ENCODE measurements at places on chromosomes 1 and 21.

- peak; percentile 82 for DNase-seq
These were observed at the start of gene KIF21B for GRCh38 chr1:201023517-201023902. TSS of gene KIF21B (minus strand) at chr1:201023714. CDS start at chr1:201023383, 331 bp downstream.

DNA sequence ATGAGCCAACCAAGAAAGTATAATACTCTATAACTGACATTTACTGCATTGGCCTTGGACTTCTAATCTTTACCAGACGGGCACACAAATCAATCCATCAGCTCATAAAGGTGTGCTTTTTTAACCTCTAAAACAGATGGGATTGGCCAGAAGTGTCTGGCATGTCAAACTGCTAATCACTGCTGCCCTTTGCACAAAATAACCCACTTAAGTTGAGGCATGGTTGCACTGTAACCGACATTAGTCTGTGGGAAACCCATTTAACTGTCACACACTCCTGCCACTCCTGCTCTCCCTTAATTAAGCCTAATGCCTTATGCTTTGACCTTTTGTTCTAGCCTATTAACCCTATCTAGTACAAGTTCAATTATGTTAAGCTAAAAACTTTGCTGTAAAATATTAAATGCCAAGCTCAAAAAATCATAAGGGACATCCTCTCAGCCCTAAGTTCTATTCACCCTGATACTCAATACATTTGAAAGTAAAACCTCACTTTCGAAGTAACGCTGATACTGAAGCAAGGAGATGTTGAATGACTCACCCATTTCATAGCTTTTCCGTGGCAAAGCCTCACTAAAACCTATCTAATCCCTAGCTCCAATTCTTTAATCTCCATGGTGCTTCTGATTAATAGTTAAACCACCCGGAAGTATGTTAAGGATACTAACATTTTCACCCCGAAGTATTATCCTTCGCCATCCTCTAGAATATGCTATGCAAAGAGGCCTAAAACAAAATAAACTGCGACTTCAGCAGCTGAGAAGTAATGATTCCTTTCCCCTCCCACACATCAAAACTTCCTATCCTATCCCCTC, 12.9 kb downstream of the NRIP1 start:
- no peak for DNase-seq

- DNase-seq, result no peak
These were observed 102.3 kb downstream of the RPE65 start for GRCh38 chr1:68347415-68347814.

DNA sequence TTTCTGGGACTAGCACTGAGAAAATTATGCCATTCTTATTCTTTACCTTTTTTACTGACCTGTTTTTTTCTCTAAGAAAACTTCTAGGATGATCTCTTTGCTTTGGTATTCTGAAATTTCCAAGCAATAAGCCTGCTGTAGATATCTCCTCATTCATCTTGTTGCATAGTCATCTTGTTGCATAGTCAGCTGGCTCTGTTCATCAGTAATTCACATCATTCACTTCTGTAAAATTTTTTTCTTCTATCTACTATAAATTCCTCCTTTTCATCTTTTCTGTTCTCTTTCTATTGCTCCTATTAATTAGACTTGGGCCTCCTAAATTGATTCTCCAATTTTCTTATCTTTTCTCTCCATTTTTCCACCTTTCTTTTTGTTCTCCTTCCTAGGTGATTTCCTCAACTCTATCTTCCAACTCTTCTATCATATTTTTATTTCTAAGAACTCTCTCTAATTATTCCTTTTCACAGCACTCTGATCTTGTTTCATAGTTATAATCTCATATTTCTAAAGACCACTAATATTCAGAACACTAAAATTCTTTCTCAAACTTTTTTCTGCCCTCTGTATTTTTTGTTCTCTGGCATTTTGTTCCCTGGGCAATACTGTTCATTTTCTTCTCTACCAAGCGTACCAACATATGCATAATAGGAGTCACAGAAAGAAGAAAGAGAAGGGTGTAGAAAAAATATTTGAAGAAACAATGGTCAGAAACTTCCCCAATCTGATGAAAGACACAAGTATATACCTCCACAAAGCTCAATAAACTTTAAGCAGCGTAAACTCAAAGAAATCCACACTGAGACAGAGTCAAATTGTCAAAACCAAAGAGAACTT, 17.7 kb downstream of the TUT4 start:
- DNase-seq, result no peak

DNA sequence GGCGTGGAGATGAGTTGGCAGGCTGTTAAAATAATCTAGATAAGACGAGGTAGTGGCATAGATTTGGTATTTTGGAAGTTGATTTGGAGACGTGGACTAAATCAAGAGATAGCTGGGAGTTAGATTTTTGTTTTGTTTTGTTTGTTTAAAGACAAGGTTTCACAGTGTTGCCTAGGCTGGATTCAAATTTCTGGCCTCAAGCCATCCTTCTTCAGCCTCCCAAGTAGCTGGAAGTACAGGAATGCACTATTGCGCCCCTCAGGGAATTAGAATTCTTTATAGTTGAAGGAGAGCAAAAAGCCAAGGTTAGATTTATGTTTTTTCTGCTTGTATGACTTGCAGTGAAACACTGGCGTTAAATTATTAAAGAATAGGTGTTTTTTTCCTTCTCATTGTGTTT, 22.3 kb upstream of the SNRPE start:
- DNase-seq, result no peak

GRCh38 chr1:180131510-180131909, 23.2 kb upstream of the QSOX1 start:
- no peak for DNase-seq

- no peak for DNase-seq
These were observed 55.6 kb downstream of the KIF21B start for GRCh38 chr1:200967693-200968468.

Measured in NCI-H2107 (cell line).